ENCODE measurements at places on chromosomes 3 and 15.

GRCh38 chr15:90286678-90287077, 21.2 kb downstream of the NGRN start:
- DNase-seq = peak; percentile 37

DNA sequence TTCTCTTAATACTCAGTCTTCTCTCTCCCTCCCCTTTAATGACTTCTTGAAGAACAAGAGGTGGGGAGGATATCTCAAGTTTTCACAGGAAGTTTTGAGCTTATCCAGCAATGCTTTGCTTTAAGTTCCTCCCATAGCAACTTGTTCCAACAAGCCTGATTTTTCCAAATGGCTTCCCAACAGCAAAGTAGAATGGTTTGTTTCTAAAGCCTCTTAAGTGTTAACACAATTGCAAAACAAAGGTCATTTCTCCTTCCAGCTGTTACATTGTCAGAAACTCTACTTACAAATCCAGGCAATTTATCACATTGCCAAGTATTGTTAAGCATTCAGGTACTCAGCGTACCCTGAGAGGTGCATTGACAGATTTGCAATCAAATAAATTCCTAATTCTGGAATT, 6.8 kb upstream of the ZNF770 start:
- no peak for DNase-seq

DNA sequence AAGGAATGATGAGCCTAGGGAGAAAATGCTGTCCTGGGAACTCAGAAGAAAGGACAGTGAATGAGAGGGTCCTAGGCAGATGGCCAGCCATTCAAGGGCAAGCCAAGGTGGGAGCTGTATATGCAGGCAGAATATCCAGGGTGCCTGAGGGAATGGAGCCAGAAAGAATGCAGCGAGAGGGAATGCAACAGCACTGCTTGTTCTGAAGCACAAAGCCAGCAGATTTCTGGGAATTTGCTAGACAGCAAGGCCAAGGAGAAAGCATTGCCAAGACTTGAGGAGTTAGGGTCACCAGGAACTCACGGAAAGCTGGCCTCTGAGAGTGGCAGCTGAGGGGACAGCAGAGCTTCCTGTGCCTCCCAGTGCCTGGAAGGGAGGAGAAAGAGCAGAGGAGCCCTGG, 200.6 kb downstream of the MYRIP start:
- no peak for DNase-seq

- no peak for DNase-seq
These were observed 258.6 kb upstream of the RASGRP1 start for GRCh38 chr15:38823263-38823662.

- no peak for DNase-seq
These were observed 17.1 kb downstream of the CCDC13 start for GRCh38 chr3:42755681-42756578.

DNA sequence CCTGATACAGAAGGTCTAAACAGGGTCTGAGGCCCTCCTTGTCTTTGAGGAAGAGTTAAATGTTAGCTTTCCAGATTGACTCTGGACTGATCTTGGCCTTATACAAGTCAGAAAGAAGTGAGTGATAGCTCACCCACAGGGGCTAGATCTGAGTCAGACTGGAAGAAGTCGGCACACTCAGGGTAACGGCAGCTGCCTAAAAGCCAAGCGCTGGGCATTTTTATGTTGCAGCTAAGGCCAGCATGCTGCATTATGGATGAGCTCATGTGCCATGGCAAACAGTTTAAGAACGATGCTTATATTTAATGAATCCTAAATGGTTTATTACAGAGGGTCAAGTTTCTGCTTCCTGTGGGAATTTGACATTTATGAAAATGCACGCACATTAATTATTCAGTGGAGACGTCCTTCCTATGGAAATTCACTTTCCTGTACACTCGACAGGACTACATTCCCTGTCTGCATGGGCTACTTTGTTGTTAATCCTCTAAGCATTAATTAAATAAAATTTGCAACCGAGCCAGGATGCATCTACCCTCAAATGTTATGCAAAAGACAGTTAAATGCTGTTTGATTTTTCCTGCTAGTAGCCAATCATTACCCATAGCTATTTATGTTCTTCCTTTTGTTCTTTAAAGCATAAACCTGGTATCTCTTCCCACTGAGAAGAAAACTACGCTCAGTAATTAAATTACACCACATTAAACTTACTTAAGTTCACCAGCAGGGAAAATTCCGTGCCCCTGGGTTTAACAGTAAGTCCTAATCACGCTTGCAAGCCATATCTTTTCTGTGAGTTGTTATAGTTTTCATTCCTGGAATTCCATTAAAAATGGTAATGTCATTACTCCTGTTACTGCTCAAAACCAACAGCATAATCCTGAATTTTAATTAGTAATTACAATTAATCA, 762.7 kb upstream of the CFAP20DC start:
- peak; percentile 37 for DNase-seq

Data from activated CD4-positive, alpha-beta T cell treated with anti-CD3 and anti-CD28 coated beads, Interleukin-2, amount 50 U/mL, for 16 hours (primary cell).